Activated T-cell treated with anti-CD3 and anti-CD28 coated beads for 1 hour (primary cell): ENCODE measurements at places on chromosomes 7 and 10.
A peak's percentile ranks its signal among the peaks of the same experiment; 100 is the strongest.

GRCh38 chr7:43559171-43559945 is 23.6 kb upstream of the STK17A start:
- no peak for DNase-seq

DNA sequence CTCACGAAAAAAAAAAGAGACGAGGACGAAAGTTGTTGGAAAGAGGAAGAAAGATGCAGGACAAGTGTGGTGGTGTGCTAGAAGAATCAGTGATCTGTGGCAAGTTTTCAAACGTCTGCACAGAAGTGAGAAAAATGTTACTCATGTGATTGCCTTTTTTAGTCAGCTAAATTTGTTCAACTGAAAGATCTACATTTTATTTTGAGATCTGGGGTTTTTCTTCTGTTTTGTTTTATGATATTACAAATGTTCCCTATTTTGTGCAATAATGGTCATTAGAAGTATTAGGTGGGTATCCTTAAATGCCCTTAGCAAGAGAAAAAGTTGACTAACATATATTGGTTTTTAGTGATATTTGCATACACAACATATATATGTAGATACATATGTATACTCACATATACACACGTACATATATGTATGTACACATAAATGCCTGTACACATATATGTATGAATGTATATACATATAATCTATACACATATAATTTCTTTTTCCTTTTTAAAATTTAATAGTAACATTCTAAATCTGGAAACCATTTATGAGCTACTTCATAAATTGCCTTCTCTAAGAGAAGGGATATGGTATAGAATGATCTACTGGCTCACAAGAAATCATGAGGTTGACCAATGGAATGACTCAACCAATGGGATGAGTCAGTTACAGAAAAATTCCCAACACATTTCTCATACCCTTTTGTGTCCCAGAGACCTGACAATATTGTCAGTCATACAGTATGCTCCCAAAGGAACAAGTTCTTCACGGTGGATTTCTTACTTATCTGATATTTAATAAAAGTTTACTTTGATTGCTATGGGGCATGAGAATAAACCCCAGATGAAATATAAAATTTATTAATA is 38.4 kb downstream of the SLC39A12 start:
- no peak for DNase-seq

- DNase-seq: no peak
Measured at GRCh38 chr7:28904578-28905048, 53.5 kb downstream of the TRIL start.

GRCh38 chr7:115338016-115338415 is 416.1 kb downstream of the MDFIC start:
- no peak for DNase-seq

DNA sequence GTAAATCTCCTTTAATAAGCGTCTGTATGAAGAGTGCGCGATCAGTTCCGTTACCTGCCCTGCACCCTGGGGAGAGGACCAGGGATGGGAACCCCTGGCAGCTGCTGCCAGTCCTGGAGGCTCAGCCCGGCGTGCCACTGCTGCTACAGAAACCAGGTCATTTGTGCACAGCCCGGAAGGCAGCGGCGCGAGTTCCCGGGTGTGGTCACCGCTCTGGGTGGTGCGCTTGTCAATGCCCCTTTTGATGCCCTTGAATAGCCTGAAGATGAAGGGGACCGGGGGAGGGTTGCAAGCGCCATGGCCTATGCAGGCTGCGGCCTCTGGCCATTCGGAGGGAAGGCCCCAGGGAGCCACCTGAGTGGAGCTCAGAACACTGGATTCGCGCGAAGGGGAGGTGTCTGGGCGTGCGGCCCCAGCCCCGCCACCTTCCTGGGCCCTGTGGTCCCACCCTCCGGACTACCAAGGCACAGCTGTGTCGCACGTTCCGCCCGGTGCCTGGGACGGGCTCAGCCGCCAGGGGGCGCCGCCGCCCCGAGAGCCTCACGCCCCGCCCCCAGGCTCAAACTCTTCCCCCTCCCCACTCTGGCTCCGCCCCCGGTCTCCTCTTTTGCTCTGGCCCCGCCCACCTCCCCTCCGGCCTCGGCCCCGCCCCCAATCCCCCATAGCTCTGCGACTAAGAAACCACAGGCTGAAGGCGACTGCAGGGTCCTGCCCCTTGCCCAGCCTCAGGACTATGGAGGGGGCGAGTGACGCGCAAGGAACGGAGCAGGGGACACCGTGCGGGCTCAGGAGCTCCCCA is 16.5 kb downstream of the AP5Z1 start:
- peak; percentile 78 for DNase-seq

DNA sequence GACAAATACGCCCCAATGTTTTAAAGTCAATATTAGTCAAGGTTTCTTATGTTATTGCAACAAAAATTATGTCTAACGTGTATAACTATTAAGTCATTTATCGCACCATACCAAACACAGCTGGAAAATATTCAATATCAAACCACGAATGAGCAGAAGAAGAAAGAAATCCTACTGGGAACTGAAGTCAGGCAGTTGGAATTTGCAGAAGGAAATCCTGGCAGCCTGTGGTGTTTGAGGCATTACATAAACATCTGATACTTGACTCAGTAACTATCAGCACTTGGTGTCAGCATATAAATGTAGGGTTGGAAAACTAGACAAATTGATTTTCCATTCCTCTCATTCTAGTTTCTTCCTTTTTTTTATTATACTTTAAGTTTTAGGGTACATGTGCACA is 83.4 kb upstream of the NUPR2 start:
- no peak for DNase-seq

DNA sequence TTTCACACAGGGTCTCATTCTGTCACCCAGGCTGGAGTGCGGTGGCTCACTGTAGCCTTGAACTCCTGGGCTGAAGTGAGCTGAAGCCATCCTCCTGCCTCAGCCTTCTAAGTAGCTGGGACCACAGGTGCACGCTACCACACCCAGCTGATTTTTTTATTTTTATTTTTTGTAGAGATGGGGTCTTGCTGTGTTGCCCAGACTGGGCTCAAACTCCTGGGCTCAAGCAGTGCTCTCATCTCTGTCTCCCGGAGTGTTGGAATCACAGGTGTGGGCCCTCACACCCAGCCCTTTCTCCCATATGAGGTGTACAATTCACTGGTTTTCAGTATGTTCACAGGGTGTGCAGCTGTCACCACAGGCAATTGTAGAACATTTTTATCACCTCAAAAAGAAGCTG is 5.2 kb downstream of the INPP5A start:
- no peak for DNase-seq

DNA sequence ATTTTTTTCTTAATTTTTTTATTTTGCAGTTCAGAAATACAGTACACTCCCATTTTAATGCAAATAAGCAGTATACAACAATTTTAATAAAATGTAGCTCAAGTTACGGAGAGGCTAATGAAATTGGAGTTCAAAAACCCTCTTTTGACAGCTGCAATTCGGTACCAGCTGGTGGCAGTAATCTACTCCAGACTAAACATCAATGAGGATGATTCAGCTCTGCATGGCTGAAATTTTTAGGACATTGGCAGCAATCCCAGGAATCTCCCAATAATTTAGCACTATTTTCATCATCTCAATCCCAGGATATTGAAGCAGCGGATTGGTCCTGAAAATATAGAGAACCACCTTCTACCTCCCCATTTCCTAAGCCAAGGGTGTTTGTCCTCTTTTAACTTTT is 278.8 kb downstream of the CACNA2D1 start:
- no peak for DNase-seq

- no peak for DNase-seq
Measured at GRCh38 chr7:31791881-31792280, 104.9 kb downstream of the PPP1R17 start.
